ENCODE measurements at places on chromosomes 3 and 15.

GRCh38 chr3:46942481-46943236, 33.9 kb downstream of the CCDC12 start:
- no peak for DNase-seq

DNA sequence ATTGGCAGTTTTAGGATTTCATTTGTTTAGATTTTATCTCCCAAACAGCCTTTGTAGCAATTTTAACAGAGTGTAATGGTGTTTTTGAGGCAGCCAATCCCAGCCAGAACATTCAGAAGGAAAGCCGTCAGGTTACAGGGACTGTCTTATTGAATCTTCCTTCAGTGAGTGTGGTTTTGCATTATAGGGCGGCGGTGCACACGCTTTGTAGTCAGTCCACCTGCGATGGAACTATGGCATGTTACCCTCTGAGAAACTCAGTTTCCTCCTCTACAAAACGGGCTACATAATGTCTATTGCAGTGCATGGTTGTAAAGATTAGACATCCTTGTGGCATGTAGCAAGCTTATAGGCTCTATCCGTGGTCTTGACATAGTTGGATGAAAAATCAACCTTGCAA, 1.0 kb downstream of the LRRC28 start:
- DNase-seq = no peak

- no peak for DNase-seq
These were observed 108.3 kb upstream of the MME start for GRCh38 chr3:154971771-154972326.

DNA sequence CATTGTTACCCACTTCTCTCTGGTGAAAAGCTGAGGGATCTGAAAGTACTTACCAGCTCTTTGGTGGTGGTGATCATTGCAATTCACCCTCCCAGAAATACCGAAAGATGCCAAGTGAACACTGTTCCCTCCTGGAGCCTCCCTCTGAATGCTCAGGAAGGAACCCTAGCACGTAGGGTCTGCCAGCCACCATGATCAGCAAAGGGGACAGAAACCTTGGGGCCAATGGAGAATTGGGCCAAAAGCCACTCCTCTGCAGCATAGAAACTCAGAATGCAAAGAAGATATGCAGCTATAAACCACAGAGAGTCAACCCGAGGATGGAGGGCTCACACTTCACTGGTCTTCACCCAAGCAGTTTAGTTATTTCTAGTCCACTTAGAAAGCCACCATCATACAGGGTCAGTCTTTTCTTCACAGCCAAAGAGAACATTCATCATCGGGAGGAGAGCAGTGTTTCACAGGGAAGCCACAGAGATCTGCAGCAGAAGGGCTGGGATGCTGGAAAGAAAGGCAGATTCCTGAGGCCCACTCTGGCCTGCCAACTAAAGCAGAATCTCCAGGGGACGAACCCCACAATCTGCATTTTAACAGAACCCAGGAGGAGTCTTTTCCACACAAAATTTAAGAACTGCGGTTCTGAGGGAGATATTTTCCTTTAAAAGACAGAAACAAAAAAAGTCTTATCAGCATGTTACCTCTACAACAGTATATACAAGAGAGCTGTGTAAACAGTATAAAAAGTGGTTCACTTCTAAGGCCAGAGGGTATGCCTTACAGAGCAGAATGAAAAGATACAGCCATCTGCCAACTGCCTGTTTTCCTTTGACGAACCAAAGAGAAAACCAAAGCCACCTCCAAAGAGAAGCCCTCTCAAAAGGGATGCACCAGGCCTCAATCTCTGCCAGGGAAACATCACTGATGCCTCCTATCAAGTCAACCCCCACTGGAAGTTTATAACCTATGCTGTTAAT, 11.3 kb downstream of the TBC1D2B start:
- no peak for DNase-seq

- no peak for DNase-seq
These were observed 16.8 kb downstream of the TNIK start for GRCh38 chr3:171443211-171443957.

GRCh38 chr3:43618142-43618541, 3.7 kb downstream of the ANO10 start:
- no peak for DNase-seq

DNA sequence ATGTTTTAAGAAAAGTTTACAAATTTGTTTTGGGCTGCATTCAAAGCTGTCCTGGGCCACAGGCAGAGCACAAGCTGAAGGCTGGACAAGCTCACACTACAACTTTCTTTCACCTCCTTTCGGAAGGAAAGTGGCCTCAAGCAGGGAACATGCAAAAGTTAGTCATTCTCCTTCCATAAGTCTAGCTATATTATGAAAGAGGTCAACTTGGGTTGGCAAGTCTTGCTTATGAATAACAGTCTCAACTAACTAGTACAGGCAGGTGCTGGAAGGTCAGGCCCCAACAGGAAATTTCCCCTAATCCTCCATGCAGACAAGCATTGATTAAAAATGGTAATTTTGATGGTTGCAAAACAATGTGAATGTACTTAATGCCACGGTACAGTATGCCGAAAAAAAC, 69.4 kb downstream of the OSBPL10 start:
- DNase-seq = no peak

- DNase-seq = no peak
These were observed 827.4 kb upstream of the NR2F2 start for GRCh38 chr15:95503107-95503506.

DNA sequence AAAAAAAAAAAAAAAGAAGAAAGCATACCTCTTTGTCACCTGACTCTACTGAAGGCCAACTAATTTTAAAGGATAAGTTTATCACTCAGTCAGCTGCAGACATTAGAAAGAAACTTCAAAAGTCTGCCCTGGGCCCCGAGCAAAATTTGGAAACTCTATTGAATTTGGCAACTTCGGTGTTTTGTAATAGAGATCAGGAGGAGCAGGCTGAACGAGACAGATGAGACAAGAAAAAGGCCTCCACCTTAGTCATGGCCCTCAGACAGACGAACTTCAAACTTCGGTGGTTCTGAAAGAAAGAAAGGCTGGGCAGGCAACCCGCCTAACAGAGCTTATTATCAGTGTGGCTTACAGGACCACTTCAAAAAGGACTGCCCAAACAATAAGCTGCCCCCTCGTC, 18.5 kb downstream of the GLDN start:
- DNase-seq = peak; percentile 98

DNA sequence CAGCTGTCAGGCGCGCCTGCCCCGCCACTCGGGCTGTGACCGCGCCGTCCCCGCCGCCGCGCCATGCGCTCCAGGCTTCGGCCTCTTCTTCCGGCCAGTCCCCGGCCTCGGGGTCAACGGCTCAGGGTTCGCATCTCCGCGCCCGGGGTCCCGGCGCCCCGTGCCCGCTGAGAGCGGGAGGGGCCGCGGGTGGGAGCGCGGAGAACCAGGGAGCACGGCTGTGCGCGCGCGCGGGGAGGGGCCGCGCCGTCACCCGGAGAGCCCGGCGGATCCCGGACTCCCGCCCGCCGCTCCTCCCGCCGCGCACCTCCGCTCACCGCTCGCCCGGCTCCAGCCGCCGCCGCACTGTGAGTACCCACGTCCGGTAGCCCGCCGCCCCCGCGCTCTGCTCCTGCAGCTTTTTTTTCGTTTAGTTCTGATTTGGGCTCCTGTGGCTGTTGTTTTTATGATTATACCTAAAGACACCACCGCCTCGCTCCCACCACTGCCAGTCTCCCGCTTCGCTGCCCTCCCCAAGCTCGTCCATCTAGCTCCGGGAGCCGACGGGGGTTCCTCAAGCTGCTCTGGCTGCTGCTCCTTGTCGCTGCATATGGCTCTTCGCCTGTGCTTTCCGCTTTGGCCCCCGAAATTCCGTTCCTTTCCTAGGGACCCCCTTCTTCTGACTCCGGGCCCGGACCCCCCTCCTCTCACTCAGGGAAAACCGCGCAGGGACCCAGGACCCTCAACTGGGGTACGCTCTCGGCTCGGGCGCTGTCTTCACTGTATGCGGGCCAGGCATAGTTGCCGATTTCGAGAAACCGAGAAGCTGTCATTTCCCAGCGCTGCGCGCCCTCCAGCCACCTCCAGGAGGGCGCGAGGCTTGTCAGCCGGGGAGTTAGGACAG, 1.8 kb upstream of the SKOR1 start:
- DNase-seq = no peak

DNA sequence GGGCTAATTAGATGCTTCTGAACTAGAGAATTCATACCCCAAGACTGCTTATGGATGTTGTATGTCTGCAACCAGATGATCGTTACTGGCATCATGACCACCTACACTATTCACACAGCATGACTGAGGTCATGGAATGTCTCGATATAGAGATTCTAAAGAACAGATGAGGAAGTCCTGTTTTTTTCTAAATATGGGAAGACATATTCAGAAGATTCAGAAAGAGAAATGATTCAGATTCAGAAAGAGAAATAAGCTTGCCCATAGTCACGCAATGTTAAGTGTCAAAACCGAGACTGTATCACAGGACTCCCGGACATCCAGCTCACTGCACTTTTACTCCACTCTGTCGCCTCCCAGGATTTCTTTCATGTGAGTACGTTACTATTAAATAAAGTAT, 136.2 kb downstream of the TPRG1 start:
- no peak for DNase-seq

DNA sequence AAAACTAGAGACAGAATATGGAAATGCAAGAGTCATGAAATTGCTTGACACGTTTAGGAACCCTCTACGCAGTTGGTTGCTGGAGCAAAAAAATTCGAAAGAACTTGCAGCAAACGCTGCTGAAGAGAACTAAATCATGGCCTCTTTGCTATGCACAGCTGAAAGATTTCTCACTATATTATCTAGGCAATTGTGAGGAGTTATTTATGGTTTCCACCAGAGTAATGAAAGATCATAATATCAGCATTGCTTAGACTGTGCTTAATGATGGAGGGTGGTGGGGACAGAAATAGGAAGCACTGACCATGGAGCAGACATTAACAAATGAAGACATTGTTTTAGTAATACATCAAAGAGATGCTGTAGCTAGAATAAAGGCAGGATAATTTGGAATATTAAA, 593.4 kb upstream of the ZNF717 start:
- DNase-seq = no peak

GRCh38 chr3:149494022-149494758, 19.7 kb downstream of the TM4SF4 start:
- peak; percentile 93 for DNase-seq

GRCh38 chr3:156802821-156803606, 23.1 kb upstream of the LEKR1 start:
- no peak for DNase-seq

GRCh38 chr3:161423911-161424522, 52.7 kb upstream of the SPTSSB start:
- no peak for DNase-seq

- DNase-seq = peak; percentile 97
These were observed 159.1 kb downstream of the P3H2 start for GRCh38 chr3:189961522-189962161.

DNA sequence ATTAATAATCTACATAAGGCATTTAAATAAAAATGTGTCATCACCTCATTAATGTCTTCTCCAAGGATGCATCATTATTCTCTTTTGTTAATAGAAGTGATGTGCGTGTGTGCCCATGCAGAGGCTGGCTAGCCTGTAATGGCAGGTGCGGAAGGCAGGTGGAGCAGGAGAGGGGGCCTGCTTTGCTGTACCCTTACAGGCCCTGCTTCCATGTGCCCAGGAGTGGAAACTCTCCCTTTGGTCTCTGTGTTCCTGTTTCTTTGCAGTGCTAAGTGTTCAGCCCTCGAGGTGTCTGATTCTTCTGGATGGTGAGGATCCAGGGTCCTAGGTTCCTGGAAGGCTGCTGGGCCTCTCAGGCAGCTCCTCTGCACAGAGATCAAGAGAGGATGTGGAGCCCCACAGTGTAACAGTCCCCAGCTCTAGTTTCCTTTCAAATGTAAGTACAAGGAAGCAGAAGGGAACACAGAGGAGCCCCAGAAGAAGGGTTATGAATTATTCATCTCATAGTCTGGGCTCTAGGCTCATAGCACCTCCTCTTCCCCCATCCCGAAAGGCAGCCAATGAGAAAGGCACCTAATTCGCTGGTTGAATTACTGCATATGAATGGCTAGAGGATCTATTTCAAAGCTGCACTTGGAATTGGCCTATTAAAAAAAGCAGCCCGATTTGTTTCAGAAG, 39.2 kb upstream of the AGBL1 start:
- DNase-seq = no peak

DNA sequence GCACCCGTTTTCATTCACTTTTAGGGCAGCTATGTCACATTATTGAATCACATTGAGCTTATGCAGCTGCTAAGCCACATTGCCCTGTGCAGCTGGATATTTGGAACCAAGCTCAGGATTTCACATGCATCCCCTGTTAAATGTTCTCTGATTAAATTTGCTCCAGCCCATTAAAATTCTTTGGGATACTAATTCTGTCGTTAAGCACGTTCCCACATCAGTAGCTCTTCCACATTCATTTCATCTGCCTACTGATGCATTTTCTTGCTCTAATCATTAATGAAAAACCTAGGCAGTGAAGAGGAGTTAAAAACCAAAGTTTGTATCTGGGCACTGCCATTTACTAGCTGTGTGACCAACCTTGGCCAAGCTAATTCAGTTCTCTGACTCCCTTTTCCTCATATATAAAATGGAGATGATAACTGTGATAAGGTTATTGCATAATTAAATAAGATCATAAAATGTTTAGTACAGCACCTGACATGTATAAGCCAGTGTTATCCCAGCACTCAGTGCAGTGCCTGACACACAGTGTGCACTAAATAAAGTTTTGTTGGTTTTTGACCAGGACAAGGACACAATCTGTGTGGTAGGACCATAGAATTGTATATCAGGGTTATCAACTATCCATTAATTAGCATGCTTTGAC, 222.2 kb upstream of the ATP11B start:
- no peak for DNase-seq

DNA sequence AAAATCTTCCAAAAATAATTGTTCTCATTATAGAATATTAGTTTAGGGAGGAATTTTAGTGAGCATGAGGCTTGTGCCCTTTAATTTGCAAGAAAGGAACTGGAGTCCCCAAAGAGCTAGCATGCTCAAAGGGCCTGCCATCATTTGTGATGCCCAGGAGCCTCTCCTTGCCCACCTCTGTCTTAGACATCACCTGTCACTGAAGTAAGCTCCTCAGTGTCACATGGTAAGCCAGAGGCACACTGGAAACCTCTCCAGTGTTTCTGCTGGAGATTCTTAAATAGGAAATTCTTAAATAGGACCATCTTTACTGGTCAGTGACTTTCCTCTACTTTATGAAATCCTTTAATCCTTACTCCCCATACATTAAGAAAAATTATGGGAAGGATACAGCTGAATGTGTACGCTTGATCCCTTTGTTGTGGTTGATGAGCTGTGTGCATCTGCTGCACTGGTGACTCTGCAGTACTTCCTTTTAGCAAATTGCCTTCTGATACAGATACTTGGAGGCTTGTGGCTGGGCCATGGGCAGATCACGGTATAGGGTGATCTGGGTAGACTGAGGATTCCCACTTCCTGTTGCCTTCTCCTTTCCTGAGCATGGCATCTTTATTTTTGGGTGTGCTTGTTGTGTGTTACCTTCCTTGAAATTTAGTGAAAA, 197.4 kb downstream of the KLHL25 start:
- DNase-seq = no peak

- no peak for DNase-seq
These were observed 223.5 kb downstream of the ABHD5 start for GRCh38 chr3:43914269-43914668.

- no peak for DNase-seq
These were observed 8.9 kb upstream of the FAM131A start for GRCh38 chr3:184328516-184328915.

- no peak for DNase-seq
These were observed 171.1 kb upstream of the ICE2 start for GRCh38 chr15:60649845-60650548.

All from trophoblast cell (in vitro differentiated cells and primary cell).